NCI-H460 (cell line): ENCODE measurements at places on chromosomes 3 and 15. TPM values are rescaled to one million over a fixed set of nuclear protein-coding genes. Genes with fewer than 3 reads are reported as not detected.

SPINK8 gene
- total RNA-seq = not detected in 2 replicates

SAMD7 gene
- total RNA-seq = not detected in 2 replicates

GPR27 gene
- 8.6 and 11.9 TPM in 2 replicates for total RNA-seq

SH3GL3 gene
- total RNA-seq = 0.37 TPM in 1 of 2 replicates, not detected in the other

ZNF620 gene
- 2.2 and 5.1 TPM in 2 replicates for total RNA-seq

ANKRD63 gene
- not detected in 2 replicates for total RNA-seq

LMAN1L gene
- not detected in 2 replicates for total RNA-seq

POLQ gene
- total RNA-seq = 4.0 and 5.8 TPM in 2 replicates

EIF2B5 gene
- total RNA-seq = 32.0 and 33.3 TPM in 2 replicates
